NCI-H460 (cell line): ENCODE measurements at places on chromosomes 2 and 18.

DNA sequence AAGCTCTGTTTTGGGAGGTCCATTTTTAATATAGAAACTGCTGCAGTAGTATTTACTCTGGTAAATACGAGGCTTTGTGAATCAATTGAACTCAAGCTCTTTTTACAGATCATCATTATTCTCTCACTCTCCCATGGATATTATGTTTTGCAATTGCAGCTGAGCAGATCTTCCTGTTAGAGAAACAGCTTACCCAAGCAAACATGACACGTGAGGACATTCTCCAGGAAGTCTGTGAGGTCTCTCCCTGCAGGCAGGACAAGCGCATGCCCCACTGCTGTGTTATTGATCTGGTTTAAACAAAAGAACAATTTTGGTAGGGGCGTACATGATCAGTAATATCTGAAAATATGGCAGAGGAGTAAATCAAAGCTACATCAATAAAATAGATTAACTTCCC, 72.1 kb downstream of the COL6A3 start:
- no peak for DNase-seq

GRCh38 chr18:2441544-2441943, 129.8 kb downstream of the METTL4 start:
- DNase-seq = no peak

GRCh38 chr2:144518748-144519596, 947 bp downstream of the ZEB2 start:
- no peak for DNase-seq

DNA sequence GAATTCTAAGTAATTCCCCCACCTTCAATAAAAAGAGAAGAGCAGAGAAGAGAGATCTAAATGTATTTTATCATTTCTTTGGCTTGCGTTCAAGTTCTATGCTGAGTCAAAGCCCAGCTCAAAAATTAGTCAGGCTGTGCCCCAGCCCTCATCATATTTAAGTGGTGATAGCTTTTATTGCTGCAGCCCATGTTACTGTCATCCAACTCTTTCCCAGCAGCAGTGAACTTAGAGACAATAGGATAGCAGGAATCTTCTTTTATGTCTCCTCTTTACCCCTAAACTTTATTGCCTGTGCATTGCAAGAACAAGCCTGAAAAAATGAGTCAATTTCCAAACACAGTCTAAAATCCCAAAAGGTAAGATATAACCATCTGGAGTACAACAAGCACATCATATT, 1599.3 kb upstream of the PIK3C3 start:
- DNase-seq = no peak

GRCh38 chr2:216478151-216478550, 20.5 kb upstream of the RPL37A start:
- DNase-seq = no peak
